Colonic mucosa (tissue), 4 donors: ENCODE measurements at places on chromosomes 4 and X. TPM values are rescaled to one million over a fixed set of nuclear protein-coding genes. Genes with fewer than 3 reads are reported as not detected.

MTTP gene
- total RNA-seq: 1.3 TPM

FOXR2 gene
- not detected for total RNA-seq

DNA sequence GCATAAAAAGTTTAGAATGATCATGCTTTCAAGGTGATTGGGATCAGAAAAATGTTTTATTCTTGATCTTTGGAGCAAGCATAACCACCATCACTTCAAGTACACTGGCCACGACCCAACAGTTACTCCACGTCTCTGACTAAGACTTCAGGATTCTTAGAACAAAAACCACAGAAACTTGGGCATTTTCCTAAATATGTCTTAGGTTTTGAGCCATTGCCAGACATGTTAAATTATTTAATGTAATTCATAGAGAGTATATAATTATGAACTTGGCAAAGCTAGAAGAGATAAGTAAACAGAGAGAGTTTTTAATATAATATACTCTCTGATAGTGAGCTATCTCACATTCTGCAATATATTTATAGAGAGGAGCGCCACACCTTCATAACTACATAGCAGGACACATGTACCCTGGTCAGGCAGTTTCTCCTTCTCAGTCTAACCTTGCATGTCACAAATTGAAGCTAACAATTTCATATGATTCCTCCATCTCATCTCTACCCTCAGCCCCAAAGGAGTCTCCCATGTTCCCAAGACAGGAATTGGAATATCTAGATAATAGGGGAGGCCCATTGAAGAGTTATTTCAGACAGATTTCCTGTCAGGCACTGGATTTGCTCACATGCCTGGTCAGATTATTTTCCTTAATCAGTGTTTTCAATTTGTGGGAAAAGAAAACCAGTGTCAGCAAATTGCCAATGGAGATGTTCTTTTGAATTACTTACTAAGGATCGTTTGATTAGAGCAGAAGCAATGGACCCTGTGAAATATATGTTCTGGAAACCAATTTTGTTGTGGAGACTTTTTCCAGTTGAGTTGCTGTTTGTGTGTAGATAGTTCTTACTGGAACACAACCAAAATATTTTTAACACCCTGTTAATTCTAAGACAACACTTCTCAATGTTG is 61.7 kb upstream of the GUCY1A1 start:
- no peaks in the 10 kb centered on the region for H3K4me1 ChIP-seq
- no peak for DNase-seq
- no peak overlapping the region for H3K4me3 ChIP-seq
- no peaks in the 10 kb centered on the region for H3K36me3 ChIP-seq
- no peak overlapping the region for H3K27ac ChIP-seq

ZCCHC18 gene
- total RNA-seq: not detected

PAGE2B gene
- total RNA-seq: not detected

- H3K36me3 ChIP-seq: no peaks in the 10 kb centered on the region
- H3K4me3 ChIP-seq: no peak overlapping the region
- no peaks in the 10 kb centered on the region for H3K4me1 ChIP-seq
- DNase-seq: no peak
Measured at GRCh38 chr4:84167564-84167963, 331.5 kb downstream of the NKX6-1 start.

- peaks cover 98% of the 10 kb centered on the region for H3K27me3 ChIP-seq
- no peak for DNase-seq
- H3K4me3 ChIP-seq: peak overlapping the region; percentile 49
- peaks cover 25% of the 10 kb centered on the region for H3K4me1 ChIP-seq
Measured at GRCh38 chr4:112514647-112515197, 1.3 kb downstream of the NEUROG2 start.

GRCh38 chrX:24026432-24026831 is 554 bp downstream of the KLHL15 start:
- DNase-seq: no peak
- H3K4me3 ChIP-seq: peak overlapping the region; percentile 83
- no peaks in the 10 kb centered on the region for H3K36me3 ChIP-seq
- no peaks in the 10 kb centered on the region for H3K27me3 ChIP-seq
- no peak overlapping the region for H3K27ac ChIP-seq

- no peaks in the 10 kb centered on the region for H3K27me3 ChIP-seq
- H3K4me1 ChIP-seq: peaks cover 8% of the 10 kb centered on the region
- H3K36me3 ChIP-seq: no peaks in the 10 kb centered on the region
- H3K27ac ChIP-seq: no peak overlapping the region
- H3K4me3 ChIP-seq: no peak overlapping the region
Measured at GRCh38 chr4:158673633-158674032, 1.5 kb downstream of the ETFDH start.

DNA sequence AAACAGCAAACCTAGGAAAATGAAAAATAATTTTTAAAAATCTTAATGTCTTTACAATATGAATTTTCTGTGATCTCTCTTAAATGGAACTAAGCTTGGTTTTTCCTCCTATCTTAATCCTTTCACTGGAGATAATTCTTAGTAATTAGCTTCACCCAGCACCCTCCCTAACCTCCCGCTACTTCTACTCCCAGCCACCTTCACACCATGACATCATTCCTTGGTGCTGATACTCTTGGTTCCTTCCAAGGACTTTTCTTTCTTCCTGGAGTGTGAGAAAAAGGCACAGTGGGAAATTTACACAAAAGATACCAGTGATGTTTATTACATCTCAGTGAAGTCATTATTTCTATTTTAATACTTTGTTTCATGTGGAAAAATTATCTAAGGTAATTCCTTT is 163.6 kb upstream of the PLAC1 start:
- no peak overlapping the region for H3K27ac ChIP-seq
- no peak overlapping the region for H3K4me3 ChIP-seq
- H3K4me1 ChIP-seq: no peaks in the 10 kb centered on the region
- H3K27me3 ChIP-seq: peaks cover 3% of the 10 kb centered on the region
- no peaks in the 10 kb centered on the region for H3K36me3 ChIP-seq
- DNase-seq: no peak

SH3TC1 gene
- total RNA-seq: 22.5 TPM

FSTL5 gene
- total RNA-seq: 0.13 TPM

DIPK2B gene
- total RNA-seq: 1.5 TPM

DNA sequence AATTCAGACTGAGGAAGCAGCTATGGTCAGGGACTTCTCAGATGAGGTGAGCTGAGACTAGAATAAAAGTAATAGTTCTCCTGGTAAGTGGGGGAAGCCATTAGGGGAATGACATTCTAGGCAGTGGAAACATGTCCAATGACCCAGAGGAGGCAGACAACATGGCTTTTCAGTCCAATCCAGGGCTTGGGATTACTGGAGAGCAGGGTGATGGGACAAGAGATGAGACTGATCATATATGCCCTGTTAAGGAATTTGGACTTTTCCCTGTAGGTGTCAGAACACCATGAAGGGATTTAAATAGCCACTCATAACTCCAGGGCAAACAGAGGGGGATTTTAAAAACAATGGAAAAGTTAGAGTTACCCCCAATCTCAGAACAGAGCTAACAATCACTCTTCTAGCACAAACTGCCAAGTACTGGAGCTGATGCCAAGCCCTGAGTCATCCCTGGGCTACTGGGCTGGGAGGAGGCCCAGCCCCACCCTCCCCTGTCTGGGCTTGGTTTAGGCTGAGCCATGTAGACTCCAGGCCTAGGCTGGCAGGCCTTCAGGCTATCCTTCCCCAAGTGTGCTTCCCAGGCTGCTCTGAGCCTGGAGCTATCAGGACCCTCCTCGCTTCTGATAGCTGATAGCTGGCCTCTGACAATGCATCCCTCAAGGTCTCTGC is 22.7 kb upstream of the MSN start:
- no peak overlapping the region for H3K4me3 ChIP-seq
- no peaks in the 10 kb centered on the region for H3K27me3 ChIP-seq
- H3K36me3 ChIP-seq: no peaks in the 10 kb centered on the region
- no peak overlapping the region for H3K27ac ChIP-seq
- no peaks in the 10 kb centered on the region for H3K4me1 ChIP-seq

DNA sequence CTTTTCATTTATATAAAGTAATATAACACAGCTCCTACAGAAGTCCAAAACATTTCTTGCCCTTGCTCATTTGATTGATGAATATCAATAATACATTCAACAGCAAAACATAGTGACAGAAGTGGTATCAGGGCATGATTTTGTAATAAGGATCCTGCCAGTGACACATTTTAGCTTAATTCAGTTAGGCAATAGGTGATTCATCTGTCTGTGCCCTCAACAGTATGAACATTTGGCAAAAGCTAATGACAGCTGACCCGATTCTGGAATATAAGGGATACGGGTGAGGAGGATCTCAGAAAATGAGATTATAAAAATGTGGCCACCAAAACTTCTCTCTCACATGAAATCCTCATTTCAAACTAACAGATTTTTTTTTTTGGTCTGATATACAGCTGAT is 294.0 kb downstream of the CAMK2D start:
- H3K36me3 ChIP-seq: no peaks in the 10 kb centered on the region
- peak overlapping the region; percentile 24 for H3K27ac ChIP-seq
- H3K4me3 ChIP-seq: no peak overlapping the region
- no peaks in the 10 kb centered on the region for H3K4me1 ChIP-seq
- H3K27me3 ChIP-seq: no peaks in the 10 kb centered on the region

GRCh38 chr4:90349636-90350035 is 222.4 kb downstream of the CCSER1 start:
- no peak overlapping the region for H3K4me3 ChIP-seq
- no peak overlapping the region for H3K27ac ChIP-seq
- H3K4me1 ChIP-seq: no peaks in the 10 kb centered on the region
- H3K27me3 ChIP-seq: no peaks in the 10 kb centered on the region
- no peaks in the 10 kb centered on the region for H3K36me3 ChIP-seq

STIM2 gene
- 20.7 TPM for total RNA-seq

ATP1B4 gene
- total RNA-seq: not detected

DNA sequence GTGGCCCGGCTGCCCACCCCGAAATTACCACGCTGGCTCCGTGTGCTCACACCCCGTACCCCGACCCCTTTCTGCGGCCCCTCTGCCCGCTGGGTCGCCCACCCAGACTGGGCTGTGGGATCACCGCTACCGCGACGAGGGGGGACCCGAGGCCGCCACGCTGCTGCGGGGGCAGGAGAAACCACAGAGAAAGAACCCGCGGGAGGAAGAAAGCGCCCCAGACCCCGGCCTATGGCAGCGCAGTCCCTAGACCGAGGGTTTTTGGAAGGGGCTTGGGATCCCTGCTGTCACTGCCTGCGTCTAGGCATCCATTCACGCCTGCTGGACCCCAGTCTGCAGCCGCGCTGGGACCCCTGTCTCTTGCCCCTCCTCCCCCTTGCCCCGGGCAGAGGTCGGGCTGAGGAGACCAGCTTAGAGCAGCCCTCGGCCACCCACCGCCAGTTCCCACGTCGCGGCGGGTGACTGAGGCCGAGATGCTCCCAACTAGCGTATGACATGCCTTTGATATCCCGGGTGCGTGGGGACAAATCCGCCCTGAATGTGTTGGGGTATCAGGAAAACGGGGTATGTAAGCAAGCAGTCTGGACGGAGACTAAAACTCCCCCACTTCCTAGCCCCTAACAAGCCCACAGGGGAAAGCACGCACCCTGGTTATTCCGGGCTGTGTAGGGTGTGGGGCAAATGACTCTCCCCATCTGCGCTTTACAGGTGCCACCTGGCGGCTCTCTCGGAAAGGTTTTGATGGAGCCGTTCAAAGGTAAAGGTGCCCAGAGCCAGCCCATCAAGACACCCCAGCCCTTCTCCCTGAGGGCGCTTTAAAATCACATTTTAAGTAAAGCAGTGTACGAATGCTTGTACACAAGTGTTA is 862 bp upstream of the INPP4B start:
- no peaks in the 10 kb centered on the region for H3K36me3 ChIP-seq
- H3K4me3 ChIP-seq: peak overlapping the region; percentile 60
- H3K27me3 ChIP-seq: no peaks in the 10 kb centered on the region
- peak; percentile 78 for DNase-seq
- no peaks in the 10 kb centered on the region for H3K4me1 ChIP-seq

- no peak overlapping the region for H3K4me3 ChIP-seq
- H3K4me1 ChIP-seq: no peaks in the 10 kb centered on the region
- H3K27ac ChIP-seq: no peak overlapping the region
- DNase-seq: no peak
- no peaks in the 10 kb centered on the region for H3K27me3 ChIP-seq
Measured at GRCh38 chrX:146581981-146582712, 227.4 kb upstream of the CXorf51B start.

DNA sequence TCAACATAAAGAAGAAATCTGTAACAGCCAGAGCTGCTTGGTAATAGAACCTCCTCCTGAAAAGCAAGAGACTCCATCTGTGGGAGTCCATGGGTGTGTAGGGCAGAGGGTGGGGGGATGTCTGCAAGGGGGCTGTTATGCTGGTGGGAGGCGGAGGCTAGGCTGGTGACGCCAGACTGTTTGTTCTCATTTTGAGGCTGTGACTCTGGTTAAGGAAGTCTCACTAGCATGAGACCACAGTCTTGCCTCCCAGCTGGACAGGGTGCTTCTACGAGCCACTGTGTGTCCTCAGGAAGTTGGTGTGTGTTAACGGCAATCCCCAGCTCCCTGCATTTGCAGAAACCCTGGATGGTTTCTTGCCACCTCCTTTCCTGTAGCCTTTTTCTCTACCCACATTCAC is 79.8 kb downstream of the NSUN7 start:
- no peaks in the 10 kb centered on the region for H3K36me3 ChIP-seq
- H3K4me3 ChIP-seq: no peak overlapping the region
- H3K27me3 ChIP-seq: no peaks in the 10 kb centered on the region
- no peak overlapping the region for H3K27ac ChIP-seq
- no peak for DNase-seq

DNA sequence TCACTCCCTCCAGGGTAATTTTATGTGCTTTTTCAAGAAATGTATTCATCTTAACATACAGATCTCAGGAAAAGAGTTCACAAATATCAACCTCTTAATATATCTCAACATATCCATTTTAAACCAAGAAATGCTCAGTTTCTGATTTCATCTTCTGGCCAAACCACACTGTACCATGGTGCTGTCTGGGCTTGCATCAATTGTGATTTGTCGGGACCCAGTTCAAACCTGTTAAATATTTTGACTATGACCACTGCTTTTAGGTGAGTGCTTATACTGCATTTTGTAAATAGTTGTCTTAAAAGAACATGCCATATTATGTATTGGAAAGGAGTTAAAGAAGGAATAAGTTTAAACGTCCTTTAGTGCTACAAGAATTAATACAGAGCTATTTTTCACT is 352.1 kb downstream of the SPOCK3 start:
- H3K36me3 ChIP-seq: no peaks in the 10 kb centered on the region
- DNase-seq: no peak
- no peak overlapping the region for H3K27ac ChIP-seq
- no peak overlapping the region for H3K4me3 ChIP-seq

NUDT10 gene
- total RNA-seq: 0.64 TPM

BMPR1B gene
- 0.10 TPM for total RNA-seq

FAM184B gene
- 0.19 TPM for total RNA-seq

- no peak overlapping the region for H3K4me3 ChIP-seq
- no peaks in the 10 kb centered on the region for H3K36me3 ChIP-seq
- no peak overlapping the region for H3K27ac ChIP-seq
- no peaks in the 10 kb centered on the region for H3K4me1 ChIP-seq
- no peaks in the 10 kb centered on the region for H3K27me3 ChIP-seq
- no peak for DNase-seq
Measured at GRCh38 chr4:8069102-8069752, 89.4 kb downstream of the ABLIM2 start.
